ENCODE measurements at places on chromosomes 7 and 10. TPM values are rescaled to one million over a fixed set of nuclear protein-coding genes. Genes with fewer than 3 reads are reported as not detected.

Gene GIMAP8
- total RNA-seq, result 0.09 TPM

Gene OR2F1
- not detected for total RNA-seq

Gene CAMK2B
- total RNA-seq, result 0.44 TPM

Gene BTBD16
- total RNA-seq, result not detected

Gene NKX2-3
- total RNA-seq, result not detected

Gene FEZF1
- 20.0 TPM for total RNA-seq

Gene NPM3
- 223 TPM for total RNA-seq

Gene SLC16A9
- 4.0 TPM for total RNA-seq

- no peak for DNase-seq
Observed at GRCh38 chr10:5776881-5777197, 36.4 kb downstream of the GDI2 start.

DNA sequence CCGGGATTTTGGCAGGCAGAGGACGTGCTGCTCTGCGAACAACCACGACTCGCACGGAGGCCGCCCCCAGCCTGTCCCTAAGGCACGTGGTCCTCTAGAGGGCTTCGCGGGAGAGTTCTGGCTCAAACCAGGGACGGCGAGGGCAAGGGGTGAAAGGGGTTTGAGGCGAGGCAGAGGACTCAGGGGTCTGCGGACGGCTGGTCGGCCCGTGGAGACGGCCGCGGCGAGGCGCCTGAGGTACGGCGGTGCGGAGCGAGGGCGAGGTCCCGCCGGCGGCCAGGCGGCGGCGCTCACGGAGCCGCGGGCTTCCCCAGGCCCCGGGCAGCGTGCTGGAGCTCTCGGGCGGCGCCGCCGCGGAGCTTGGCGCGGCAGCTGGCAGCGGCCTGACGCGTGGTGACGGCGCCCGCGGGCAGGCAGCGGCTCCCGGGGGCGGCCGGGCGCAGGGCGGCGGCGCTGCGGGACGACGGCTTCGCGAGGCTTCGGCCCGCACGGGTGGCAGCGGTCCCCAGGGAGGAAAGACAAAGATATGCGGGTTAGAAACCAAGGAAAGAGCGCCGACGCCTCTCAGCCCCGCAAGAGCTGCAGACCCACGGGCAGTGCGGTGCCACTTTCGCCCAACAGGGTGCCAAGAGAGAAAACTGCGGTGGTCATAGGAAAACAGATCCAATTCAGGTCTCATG lies 44.8 kb downstream of the ZNF800 start:
- peak; percentile 77 for DNase-seq

- no peak for DNase-seq
Observed at GRCh38 chr10:132749371-132749795, 36.6 kb downstream of the NKX6-2 start.

DNA sequence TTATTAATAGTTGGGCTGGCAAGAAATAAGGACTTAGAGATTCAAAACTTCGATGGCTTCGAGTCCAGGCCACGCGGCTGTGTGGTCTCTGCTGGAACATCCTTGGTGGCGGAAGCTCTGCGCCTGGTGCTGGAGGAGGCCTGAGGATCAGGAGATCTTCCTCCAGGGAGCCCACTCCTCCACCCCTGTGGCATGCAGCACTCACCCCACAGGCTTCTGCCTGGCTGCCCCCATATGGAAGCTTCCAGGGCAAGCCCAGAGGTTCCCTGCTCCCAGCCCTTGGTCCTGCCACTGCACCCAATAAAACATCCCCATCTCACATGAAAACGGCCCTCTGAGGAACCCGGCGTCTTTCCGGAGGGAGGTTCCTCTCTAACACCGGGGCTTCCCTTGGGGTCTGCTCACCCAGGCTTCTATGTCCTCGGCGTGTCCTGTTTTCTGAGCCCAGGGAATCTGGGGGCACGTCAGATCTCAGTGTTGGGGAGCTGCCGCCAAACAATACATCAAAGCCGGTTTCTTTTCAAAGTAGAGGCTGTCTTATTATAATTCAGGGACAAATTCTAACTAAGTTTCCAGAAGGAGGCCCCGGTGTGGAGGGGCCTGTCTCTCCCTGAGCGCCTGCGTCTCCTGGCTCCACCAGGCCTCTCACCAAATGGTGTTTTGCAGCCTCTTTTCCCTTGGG lies 32.4 kb downstream of the CALML3 start:
- DNase-seq, result no peak

DNA sequence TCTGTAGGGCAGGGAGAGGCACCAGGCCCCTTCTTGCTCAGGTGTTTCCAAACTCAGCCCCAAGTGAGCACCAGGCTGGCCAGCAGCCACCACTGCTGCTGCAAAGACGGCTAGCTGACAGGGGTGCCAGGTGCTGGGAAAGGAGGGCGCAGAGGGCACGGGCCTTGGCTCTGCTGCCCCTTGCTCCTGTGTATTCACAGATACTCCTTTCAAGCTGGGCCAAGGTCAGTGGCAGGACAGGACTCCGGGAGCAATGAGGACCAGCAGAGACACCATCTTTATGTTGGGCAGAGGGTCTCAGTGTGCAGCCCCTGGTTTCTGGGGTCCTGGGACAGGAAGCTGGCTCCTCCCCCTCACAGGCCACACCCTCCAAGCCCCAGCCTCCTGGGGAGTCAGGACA lies 110.1 kb downstream of the SMURF1 start:
- DNase-seq, result no peak

DNA sequence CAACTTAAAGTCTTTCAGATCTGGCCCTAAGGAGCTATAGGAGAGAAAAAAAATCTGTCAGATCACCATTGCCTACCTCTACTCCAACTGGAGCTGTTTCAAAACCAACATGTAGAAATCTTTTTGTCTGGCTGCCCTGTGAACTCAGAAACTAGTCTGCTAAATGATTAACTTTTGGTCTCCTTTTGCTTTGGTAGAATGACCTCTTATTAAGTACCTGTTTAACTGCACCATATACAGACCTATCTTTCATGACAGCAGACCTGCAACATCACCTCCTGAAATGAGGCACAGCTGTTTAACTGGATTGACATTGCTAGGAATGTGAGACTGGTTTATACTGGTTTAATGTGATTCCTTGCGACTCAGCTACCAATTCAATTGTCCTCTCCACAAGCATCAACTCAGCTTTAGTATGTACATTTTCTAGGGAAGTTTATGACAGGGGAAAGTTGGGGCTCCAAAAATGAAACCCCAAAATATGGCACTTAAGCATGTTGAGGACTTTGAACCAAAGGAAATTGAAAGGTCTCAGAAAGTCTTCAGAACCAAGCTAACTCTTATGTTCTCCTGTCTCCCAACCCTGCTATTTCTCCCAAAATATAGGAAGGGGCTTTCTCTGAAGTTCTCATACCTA lies 1.8 kb downstream of the CYP3A43 start:
- DNase-seq, result no peak

GRCh38 chr10:86336341-86336740 lies 30.3 kb downstream of the GRID1 start:
- DNase-seq, result no peak

GRCh38 chr7:876972-877311 lies 588 bp downstream of the GET4 start:
- DNase-seq, result no peak

- DNase-seq, result no peak
Observed at GRCh38 chr7:80819503-80819902, 99.3 kb downstream of the SEMA3C start.

DNA sequence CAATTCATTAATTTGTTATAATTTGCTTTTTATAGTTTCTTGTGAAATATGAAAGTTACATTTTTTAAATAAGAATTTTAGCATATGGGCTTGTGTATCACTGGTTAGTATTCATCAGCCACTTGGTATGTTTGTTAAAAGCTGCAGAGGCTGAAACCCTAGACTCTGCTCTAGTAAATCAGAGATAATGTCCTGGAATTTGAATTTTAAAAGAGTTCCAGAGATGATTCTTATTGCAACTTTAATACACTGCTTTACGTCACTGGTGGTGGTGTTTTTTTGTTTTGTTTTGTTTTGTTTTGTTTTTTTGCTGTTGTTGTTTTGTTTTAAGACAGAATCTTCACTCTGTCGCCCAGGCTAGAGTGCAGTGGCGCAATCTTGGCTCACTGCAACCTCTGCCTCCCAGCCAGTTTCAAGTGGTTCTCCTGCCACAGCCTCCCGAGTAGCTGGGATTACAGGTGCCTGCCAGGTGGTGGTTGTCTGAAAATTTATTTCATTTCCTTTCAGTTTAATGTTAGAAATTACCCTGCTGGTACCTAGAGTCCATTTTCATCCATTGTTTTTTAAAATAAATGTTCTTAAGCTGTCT lies 43.8 kb downstream of the PTPN12 start:
- DNase-seq, result no peak

DNA sequence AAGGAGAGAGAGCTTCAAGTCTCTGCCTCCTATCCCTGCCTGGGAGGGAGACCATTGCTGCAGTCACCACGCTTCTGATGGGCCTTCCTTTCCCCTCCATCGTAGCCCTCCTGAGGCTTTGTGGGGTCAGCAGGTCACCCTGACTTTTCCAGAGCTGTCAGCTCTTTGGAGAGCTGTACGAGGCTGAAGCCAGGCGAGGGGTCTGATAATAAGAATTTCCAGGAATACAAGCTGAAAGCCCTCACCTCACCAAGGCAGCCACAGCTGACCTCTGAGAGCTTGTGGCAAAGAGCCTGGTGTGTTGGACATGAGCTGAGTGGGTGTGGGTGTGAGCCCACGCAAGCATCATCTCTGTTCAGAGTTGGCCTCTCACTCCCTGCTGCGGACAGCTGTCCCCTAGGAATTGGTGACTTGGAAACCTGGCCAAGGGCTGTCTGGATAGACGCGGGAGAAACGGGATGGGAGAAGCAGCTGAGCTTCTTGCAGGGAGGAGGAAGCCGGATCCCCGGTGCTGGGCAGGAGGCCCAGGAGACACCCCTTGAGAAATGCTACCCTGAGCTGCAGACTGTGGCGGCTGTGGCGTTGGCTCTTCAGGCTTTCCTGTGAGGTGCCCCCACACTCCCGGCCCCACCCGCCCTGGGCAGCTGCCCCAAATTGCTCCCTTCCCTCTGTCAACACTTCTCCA lies 122.1 kb upstream of the BTBD16 start:
- no peak for DNase-seq

DNA sequence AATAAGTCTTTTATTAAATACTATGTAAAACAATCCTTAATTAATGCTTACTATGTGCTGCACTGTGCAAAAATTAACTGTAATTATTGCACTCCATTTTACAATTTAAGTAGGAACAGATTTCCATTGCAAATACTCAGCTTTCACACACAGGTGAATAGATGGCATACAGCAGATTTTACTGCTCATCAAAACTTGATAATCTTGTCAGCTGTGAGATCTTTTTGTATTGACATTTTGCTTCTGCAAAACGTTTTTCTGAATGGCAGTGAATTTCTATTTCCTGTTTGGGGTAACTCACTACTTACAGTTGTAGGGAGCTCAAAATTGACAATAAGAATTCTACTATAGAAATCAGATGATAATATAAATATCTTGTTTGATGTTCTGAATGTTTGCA lies 220.0 kb upstream of the MAGI2 start:
- no peak for DNase-seq

DNA sequence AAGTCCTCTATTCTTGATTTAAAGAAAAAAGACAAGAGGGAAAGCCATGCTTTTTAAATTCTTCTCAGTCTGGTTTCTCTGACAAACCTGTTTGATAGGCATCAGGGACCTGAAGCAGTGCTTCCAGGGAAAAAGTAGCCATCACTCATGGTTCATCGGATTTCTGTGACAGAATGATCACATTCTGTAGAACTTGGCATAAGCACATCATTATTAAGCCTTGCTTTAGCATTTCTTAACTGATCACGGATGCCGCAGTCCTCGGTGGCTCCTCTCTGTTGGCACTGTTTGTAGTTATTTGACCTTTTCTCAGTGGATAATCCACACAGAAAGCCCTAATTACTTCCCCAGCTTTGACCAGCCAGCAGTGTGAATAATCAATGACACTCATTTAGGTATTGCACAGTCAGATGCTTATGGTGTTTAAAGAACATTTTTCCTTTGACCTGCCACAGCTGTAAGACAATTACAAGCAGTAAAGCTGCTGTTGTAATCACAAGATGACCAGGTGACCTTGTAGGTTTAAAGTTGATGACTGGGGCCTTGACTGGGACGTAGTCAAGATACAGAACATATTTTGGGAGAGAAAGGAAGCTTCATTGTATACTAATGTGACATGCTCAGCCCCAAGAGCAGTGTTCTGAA lies 64.4 kb upstream of the SKAP2 start:
- DNase-seq, result no peak

DNA sequence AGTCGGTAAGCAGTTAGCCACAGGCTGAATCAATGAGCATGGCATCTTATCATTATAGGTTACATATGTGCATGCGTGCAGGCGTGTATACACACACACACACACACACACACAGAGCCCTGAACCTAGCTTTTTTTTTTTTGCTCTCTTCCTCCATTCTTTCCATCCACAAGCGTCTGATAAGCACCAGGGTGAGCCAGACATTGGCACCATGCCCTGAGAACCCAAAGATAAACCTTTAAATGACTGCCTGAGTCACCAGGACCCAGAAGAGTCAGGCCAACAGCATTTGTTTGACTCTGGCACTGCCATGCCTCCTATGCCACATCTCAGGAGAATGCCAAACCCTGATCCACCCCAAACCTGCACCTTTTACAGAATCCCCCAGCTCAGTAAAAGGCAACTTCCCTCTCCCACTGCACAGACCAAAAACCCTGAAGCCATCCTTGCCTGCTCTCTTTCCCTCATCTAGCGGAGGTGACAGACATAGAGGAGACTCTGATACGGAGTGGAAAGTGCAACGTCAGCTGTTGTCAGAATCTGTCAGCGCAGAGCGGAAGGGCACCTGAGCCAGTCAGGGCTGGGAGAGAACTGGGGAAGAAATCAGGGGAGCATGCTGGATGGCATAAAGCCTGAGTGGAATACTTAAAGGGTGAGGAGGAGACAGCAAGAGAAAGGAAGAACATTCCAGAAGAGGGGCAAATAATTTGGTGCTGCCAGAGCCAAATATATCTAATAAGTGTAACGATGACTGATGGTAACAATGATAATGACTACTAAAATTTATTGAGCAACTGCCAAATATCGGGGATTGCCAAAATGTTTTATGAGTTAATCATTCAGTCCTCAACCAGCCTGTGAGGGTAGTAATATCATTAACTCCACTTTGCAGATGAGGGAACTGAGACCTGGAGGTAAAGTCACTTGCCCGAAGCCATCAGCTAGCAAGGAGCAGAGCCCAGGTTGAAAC lies 3.2 kb downstream of the PARP12 start:
- no peak for DNase-seq

- no peak for DNase-seq
Observed at GRCh38 chr10:100348389-100348927, 1.4 kb downstream of the SCD start.

DNA sequence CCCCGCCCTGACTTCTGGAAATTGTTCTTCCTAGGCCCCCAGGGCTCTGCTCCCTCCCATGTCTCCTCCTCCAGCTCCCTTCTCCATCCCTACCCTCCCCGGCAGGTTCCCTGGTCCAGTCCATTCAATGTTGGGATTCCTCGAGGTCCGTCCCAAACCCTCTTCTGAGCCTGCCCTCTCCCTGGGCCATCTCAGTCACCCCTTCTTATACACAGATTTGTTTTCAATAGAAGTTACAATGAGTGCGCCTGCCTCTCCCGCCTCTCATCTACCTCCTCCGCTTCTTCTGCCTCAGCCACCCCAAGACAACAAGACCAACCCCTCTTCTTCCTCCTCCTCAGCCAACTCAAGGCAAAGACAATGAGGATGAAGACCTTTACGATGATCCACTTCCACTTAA lies 67.9 kb downstream of the OAT start:
- no peak for DNase-seq

All from WTC11 (cell line).